ENCODE measurements at places on chromosomes 4 and X.

- no peak for DNase-seq
These were observed 334 bp upstream of the POU4F2 start for GRCh38 chr4:146638333-146638785.

- DNase-seq, result no peak
These were observed 1.5 kb downstream of the USP38 start for GRCh38 chr4:143186212-143186611.

DNA sequence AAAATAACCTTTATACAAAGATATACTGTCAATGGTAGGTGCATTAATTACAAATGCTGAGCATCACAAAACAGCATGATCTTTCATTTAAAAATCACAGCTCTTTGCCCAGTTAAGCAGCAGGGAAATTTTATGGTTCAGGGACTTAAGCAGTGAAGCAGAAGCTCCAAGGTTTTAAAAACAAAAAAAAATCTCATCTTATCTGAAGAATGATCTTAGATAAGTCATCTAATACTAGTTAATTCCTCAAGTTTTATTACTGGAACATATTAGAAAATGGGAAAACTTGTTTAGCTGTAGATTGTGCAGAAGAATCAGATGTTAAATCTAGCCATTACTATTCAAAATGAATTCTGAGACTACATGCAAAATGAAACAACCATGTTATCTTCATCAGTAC, 289.9 kb downstream of the GASK1B start:
- no peak for DNase-seq

GRCh38 chr4:158807691-158808090, 38.9 kb downstream of the FNIP2 start:
- no peak for DNase-seq

DNA sequence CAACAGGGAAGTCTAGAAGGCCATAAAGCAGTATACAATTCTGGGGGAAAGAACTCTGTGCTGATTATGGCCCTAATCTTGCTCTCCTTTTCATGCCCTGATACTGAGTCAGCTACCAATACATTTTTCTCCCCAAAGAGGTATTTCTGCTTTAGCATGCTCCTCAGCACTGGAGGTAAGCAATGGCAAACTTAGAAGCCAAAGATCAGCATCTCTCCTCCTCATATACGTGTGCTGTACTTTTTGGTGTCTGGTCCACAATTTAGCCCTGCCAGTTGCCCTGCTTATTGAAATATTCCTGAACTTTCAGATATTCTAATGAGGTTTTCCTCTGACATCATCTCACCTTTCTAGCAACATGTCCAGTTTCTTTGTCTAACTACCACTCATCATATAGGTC, 226.2 kb downstream of the FSTL5 start:
- no peak for DNase-seq

- DNase-seq, result no peak
These were observed 5.0 kb downstream of the TDO2 start for GRCh38 chr4:155908187-155909139.

GRCh38 chr4:181200076-181200475, 1043.1 kb upstream of the TENM3 start:
- DNase-seq, result no peak

DNA sequence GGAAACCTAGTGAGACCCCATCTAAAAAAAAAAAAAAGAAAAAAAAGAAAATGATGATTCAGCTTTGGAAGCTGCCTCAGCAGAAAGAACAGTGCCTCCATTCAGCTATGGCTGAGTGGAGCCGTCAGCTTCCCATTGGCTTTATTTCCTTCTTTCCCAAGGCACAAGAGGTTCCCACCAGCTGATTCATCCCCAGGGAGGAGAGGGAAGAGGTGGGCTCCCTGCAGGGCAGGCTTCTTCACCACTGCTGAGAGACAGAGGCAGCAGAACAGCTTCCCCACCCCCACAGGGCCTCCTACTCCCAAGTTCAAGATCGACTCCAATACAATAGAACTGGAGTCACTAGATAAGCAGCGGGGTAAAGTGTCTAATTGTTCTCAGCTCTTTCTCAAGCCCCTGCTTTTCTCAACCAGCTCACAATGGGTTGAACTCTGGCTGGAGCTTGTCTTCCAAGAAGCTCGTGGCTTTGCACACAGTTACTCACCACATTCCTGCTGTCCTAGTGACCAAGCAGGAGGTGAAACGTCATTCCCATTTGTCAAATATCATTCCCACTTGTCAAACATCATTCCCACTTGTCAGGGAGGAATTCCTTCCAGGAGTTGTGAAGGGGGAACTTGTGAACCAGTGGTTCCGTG, 47.8 kb downstream of the FHDC1 start:
- no peak for DNase-seq

- DNase-seq, result no peak
These were observed 43.9 kb upstream of the BBS12 start for GRCh38 chr4:122688529-122689140.

- no peak for DNase-seq
These were observed 31.4 kb upstream of the RELL1 start for GRCh38 chr4:37717576-37717975.

GRCh38 chrX:150308532-150309157, 54.5 kb upstream of the MAMLD1 start:
- DNase-seq, result no peak

DNA sequence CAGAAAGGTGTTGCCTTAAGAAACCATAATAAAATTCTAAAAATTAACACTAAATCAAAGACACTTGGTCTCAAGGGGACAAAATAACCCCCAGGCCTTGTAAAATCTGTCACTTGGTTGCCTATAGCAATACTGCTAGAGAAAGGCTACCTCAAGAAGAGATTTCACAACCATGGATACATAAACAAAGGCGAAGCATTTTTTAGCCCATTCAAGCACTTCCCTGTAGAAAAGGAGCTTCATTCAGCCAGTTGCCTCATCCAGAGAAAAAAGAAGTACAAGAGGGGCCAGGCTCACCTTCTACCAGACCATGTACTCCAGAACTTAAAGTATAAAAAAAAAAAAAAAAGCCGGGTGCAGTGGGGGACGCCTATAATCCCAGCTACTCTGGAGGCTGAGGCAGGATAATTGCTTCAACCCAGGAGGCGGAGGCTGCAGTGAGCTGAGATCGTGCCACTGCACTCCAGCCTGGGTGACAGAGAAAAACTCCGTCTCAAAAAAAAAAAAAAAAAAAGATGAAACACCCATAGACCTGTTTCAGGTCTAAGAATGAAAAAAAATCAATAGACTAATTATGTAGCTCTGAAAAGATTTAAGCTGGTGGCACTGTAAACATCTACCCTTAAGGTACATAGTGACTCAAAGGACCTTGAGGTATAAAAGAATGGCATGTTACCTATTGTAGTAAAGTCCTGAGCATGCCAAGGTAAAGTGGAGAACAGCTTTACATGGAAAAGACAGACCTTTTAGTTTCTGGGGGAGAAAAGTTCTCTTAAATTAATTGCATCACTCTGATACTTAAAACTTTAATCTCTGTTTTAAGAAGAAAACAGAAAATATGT, 18.0 kb downstream of the RUFY3 start:
- no peak for DNase-seq

GRCh38 chr4:52982255-52982945, 120.3 kb downstream of the RASL11B start:
- DNase-seq, result no peak

DNA sequence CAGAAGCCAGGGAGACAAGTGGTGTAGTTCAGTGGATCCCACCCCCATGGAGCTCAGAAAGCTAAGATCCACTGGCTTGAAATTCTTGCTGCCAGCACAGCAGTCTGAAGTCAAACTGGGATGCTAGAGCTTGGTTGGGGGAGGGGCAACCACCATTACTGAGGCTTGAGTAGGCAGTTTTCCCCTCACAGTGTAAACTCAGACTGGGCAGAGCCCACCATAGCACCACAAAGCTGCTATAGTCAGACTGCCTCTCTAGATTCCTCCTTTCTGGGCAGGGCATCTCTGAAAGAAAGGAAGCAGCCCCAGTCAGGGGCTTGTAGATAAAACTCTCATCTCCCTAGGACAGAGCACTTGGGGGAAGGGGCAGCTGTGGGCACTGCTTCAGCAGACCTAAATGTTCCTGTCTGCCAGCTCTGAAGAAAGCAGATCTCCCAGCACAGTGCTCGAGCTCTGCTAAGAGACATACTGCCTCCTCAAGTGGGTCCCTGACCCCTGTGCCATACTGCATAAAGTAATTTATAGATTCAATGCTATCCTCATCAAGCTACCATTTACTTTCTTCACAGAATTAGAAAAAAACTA, 163.2 kb downstream of the HHIP start:
- DNase-seq, result no peak

DNA sequence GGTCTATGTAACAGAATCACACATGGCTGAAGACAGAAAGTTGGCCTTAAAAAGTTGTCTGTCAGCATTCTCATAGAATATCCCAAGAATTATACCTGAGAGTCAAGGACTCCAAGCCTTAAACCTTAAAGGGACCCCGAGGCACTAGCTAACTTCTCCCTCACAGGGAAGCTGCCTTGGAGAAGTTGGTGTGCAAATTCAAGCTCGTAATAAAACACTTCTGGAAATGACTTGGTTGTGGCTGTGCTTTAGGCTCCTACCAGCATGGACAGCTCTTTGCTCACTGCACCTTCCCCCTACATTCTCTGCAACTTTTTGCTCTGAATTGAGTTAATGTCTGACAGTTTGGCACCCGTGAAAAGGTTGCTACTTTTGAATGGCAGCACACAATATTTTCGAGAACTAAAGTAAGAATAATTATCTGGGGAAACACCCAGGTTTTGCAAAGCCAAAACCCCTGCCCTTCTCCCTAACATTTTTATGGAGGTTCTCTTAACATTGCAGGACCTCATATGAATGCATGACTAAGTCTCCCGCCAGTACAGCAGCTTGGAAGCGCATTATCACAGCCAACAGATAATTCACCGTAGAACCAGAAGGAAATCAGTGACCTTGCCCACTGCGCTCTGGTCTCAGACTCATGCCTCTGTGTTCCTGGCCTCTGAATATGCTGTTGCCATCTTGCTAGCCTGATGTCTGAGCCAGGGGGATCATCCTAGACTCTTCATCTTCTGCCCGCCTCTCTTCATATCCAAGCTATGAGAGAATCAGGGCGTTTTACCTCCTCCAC, 91.0 kb downstream of the MGST2 start:
- no peak for DNase-seq

DNA sequence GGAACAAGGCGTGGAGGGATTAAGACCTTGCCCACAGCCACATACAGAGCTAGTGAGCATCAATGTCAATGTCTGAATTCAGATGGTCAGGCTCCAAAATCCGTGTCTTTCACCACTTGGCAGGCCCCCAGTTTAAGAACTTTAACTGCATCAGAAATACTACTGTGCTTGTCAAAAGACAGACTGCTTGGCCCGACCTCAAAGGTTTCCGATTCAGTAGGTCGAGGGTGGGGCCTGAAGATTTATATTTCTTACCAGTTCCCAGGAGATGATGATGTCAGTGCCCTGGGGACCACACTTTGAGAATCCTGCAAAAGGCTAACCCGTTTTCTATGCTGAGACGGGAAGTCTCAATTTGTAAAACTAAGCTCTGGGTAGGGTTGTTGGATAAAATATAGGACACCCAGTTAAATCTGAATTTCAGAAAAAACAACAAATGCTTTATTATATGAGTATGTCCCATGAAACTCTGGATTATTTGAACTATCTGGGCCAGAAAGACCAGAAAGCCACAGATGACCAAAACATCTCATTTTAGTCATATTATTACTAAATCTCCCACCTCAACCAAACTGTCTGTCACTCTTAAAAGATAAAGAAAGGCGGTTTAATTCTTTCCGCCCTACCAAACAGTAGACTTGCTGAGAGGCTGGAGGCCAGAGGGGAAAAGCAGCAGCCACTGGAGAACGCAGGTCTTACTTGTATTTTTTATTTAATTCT, 42.7 kb downstream of the GATB start:
- no peak for DNase-seq

GRCh38 chrX:40090050-40090804, 7.5 kb downstream of the BCOR start:
- DNase-seq, result no peak

DNA sequence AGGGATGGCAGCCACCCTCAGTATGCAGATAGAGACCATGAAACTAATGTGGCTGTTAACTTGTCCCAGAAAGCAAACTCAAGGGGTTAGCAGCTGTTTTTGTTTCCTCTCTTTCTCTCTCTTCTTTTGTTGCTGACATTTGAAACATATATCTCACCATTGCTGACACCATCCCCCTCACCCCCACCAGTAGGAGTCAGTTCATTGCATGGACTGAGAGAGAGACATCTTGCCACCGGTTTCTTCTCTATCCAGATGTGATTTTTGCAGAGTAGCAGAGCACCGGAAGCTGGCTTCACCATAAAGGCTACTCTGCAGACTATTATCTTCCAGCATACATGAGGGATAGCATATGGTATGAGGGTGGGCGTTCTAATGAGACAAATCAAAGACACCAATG, 177.1 kb upstream of the FRG1 start:
- DNase-seq, result no peak

GRCh38 chr4:184310881-184311709, 93.4 kb upstream of the ENPP6 start:
- DNase-seq, result no peak

DNA sequence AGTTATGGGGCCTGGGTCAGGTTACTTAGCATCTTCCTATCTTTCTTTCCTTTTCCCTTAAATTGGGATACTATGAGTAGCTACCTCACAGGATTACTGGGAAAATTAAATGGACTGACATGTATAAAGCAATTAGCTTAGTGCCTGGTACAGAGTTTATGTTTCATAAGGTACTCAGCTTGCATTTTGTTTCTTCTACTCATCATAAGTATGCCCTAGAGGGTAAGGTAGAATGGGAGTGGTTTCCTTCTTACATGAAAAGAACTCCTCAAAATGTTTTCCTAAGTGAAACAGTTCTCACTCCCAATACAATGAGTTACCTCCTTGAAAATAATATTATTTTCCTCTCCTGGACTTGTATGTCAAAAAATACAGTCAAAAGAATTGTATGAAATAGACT, 75.7 kb downstream of the NPFFR2 start:
- DNase-seq, result no peak

GRCh38 chr4:25439918-25440477, 62.9 kb downstream of the ANAPC4 start:
- peak; percentile 44 for DNase-seq

DNA sequence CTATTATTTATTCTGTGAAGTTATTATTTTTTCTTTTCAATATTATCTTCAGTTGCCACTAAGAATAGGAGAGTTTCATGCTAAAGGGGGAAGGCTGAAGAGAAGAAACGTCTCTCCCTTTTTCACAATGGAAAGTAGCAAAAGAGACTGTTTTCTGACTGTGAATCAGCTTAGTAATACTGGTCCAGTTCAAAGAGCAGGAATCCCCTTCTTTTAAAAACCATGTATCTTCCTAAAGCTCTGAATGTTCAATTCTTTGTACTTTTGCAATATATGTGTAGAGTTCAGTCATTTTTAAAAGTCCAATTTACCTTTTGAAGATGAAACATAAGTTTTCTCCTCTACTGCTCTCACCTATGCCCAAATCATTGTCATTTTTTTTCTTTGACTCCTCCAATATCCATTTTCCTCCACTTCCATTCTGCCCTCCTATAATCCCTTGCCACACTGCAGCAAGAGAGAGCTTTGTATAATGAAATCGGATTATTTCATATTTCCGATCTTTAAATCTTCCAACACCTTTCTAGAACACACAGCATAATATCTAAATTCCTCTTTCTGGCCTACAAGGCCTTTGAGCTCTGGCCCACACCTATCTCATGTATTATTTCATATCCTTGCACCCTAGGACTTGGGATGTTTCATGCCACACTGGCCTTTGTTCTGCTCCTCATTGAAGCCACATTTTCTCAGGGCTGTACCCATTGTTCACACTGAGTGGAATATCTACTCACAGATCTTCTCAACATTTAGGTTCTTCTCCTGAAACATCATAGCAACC, 195.3 kb downstream of the CAMK2D start:
- DNase-seq, result no peak

GRCh38 chr4:61924131-61924530, 724.0 kb downstream of the ADGRL3 start:
- DNase-seq, result no peak

GRCh38 chr4:156313497-156313896, 359.8 kb upstream of the CTSO start:
- DNase-seq, result no peak
